Activated T-cell treated with anti-CD3 and anti-CD28 coated beads, Interleukin-2, amount 50 U/mL, for 48 hours (primary cell): ENCODE measurements at places on chromosomes 2 and 18.

DNA sequence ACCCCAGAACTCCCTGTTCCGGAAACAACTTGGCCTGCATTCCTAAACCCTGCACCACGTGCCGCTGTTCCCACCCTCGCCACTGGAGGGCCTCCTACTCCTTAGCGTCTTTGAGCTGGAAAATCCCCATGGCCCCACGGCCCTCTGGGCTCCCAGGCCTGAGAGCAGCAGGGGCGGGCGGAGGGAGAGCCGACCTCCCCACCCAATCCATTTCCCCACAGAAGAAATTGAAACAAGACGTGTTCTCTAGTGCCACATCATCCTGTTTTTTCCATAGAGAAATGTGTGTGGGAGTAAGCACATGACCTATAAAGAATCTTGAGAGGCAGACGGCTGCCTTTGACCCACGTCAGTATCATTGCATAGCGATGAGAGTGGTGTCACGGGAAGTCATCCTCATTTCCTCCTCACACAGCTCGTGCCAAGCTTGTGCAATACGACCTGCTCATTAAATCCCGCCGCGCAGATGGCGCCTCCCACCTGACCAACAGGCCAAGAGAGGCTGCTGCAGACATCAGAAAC lies 79.2 kb downstream of the LAMA1 start:
- DNase-seq, result peak; percentile 18

- DNase-seq, result no peak
Measured at GRCh38 chr2:144592500-144593256, 72.8 kb upstream of the ZEB2 start.

DNA sequence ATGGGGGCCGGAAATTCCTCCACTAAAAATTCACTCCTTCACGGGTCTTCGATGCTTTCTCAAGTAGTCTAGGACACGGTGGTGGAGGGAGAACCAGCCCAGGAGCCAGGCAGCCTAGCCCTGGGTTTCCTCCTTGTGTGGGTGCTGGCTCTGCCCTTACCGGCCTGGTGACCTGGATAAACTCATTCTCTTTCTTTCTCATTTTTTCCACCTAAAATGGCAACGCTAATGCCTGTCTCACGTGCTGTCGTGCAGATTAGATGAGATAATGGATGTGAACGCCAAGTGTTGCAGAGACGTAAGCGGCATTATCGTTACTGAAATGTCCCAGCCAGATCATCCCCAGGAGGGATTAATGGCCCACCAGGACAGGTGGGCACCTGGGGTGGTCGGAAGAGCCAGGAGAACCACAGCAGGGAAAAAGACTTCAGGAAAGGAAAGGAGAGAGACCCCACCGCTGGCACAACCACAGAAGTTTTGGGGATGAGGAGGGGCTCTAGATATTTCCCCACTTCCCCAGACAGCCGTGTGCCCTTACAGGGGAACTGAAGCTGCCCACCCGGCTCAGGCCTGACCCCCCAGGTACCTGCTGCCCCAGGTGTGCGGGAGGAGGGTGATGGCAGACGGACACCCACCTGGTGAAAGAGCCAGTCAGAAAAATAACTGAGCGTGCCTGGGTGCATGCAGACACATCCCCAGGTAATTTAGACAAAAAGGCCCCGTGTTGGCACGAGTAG lies 100.8 kb upstream of the ASAP2 start:
- no peak for DNase-seq

DNA sequence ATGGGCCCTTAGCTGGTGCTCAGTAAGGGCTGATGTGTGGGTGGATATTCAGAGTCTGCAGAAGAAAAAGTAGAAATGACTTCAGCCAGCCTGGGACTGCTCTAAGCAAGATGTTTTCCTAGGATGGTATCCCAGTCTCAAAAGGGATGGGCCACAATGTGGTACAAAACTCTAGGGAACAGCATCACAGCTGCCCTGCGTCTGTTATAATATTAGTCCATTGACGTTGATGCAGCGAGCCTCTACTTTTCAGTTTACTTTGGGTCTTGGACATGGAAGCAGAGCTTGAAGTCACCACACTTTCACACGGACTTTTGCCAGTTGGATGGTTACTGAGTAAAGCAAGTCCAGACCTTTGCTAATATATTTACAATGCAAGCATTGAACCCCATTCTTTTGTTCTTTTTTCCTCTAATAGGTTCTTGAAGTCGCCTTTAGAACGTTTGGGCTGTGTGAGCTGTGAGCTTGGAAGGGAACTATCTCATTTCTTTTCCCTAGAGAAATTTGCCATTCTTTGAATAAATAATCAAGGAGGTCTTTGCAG lies 105.7 kb downstream of the RDH14 start:
- DNase-seq, result no peak

GRCh38 chr2:85828725-85829124 lies 60.1 kb downstream of the ST3GAL5 start:
- DNase-seq, result no peak

DNA sequence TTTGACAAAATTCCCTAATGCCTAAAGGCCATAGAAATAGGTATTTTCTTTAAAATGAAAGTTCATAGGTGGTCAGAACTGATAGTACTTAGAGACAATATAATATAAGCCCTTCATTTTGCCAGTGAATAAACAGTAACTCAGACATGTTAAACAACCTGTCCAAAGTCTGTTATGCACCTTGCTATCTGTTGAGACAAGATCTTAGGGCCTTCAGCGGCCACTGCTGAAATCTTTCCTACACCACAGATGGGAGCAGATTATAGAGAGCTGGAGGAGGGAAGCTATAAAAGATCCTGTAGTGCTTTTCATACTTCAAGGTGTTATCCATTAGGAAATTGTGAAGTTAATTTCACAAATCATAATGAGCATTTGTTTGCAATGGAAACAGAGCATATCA lies 13.8 kb downstream of the CERKL start:
- DNase-seq, result no peak

- DNase-seq, result no peak
Measured at GRCh38 chr2:201923436-201924328, 110.0 kb upstream of the FZD7 start.

DNA sequence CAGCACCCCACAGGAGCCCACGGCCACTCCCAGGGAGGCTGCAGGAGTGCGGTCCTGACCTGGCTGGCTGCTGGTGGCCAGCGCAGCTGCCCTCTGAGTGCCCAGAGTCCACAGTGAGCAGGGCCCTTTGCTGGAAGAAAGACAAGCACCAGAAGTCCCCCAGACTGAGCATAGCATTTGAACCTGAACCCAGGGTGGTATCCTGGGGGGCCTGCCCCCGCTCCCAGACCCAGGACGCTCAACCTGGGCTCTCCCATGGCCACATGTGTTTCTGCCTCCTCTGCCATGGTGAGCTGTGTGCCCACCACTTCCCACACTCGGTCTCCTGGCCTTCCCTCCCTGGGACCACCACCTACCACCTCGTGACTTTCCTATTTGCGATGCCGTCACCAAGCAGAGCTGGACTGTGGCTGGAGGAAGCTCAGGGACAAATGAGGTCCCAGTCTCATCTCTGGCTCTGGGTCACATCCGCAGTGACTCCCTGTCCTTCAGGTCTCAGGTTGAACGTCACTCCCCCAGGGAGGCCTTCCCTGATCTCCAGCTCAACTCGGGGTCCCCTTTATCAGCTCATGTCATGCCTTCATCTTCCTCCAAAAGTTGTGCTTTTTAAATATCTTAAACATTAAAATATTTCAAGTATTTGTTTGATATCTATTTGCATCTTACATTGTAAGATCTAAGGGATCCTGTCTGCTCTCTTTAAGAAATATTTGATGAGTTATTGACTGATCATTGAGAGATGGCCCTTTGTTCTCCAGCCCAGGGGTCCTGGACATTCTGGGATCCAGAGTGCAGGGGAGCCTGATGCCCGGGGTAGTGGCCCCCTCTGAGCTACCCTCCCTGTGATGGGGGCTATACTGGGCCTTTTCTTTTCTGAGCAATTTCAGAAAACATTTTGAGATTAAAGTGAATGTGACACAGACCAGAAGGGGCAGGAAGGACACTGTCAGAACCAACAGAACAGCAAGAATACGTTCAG lies 16.4 kb upstream of the GPR55 start:
- DNase-seq, result peak; percentile 16

- DNase-seq, result no peak
Measured at GRCh38 chr2:35228584-35228983, 1127.0 kb upstream of the CRIM1 start.

DNA sequence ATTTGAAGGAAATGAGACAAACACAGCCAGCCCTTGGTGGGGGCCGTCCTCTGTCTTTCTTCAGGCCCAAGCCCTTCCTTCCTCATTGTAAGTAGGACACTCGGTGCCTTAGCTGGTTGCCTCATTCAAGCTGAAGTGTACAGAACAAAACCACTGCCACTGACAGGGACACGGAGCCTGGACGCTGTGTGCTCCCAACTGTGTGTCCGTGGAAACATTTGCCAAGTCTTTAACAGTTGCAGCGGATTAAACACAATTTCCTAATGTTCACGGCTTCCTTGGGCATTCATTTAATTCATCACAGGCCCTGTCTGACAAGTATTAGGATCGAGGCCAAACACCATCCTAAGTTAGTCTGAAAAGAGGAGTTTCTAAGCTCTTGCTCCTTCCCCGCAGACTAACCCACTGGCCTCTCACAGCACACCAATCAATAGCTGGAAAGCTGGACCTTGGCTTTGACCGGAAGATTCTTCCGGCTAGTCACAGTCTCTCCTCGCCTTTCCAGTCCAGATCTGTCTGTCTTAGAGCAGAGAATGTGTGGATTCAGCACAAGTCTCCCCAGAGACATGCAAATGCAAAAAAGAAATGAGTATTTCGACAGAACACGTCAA lies 68.7 kb upstream of the ACSL3 start:
- DNase-seq, result no peak

GRCh38 chr2:47402555-47402804 lies 476 bp upstream of the MSH2 start:
- no peak for DNase-seq

DNA sequence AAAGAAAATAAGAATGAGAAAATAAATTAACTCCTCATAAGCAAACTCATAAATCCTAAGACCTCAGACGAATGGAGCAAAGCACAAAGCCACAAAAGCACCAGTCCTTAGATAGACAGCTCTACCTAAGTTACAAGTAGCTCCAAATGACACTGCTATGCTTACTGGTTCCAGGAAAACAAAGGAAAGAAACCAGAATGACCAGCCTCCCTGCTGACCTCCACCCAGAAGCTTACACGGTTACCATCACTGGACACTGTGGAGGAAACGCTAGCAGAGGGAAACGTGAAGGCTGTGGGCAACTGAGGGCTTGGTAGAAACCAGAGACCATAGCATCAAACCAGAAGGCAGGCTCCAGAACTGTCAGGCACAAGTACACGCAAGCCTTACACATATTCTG lies 67.8 kb downstream of the STK39 start:
- DNase-seq, result no peak
